Spinal cord (tissue), 10 donors: ENCODE measurements at places on chromosomes 4 and X. TPM values are rescaled to one million over a fixed set of nuclear protein-coding genes. Genes with fewer than 3 reads are reported as not detected.

- H3K36me3 ChIP-seq = peaks cover 2% of the 10 kb centered on the region
- H3K27me3 ChIP-seq = peaks cover 2% of the 10 kb centered on the region
- DNase-seq = no peak
- no peaks in the 10 kb centered on the region for H3K4me1 ChIP-seq
- H3K27ac ChIP-seq = no peak overlapping the region
Observed at GRCh38 chrX:136742721-136743379, 37.9 kb downstream of the ARHGEF6 start.

The USP26 gene
- not detected for polyA plus RNA-seq

- no peaks in the 10 kb centered on the region for H3K27me3 ChIP-seq
- H3K36me3 ChIP-seq = peaks cover 40% of the 10 kb centered on the region
- no peak overlapping the region for H3K27ac ChIP-seq
Observed at GRCh38 chr4:3365326-3365725, 72.5 kb downstream of the RGS12 start.

DNA sequence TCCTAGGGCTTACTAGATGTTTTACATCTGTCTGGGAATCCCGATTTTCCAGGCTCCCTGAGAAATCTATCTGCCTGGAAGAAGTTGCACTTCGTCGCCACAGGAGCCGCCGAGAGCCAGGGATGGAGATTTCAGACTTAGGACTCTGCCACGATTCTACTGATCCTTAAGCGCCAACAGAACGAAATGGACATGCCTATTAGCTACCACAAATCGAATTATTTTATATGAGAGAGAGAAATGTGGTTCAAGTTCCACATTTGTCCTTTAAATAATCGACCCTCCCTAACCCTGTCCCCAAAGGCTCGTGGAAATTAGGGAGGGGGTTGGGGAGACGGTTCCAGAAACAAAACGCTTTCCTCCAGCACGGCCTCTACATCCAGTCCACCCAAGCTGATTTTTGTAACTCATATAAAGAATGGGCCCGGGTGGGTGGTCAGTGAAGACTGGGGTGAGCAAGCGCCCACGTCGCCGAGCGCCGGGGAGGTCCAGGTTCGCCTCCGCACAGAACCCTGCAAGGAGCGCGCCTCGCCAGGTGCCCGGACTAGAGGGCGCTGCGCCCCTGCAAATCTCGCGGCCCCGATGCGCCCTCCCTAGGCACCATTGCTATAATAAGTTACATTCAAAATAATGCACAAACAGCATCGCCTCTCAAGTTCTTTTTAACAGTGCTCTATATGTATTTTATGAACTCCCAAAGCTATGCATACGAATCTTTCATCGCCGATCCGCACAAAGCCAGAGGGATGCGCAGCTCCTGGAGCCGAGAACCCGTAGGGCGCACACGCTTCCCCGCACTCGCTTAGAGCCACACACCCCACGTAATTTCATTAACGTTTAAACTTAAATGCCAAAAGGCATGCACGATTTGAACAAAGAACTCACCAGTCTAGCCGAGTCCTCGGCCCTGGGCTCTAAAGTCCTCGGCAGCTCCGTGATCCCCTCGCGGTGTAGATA is 2.1 kb upstream of the FAT1 start:
- H3K36me3 ChIP-seq = no peaks in the 10 kb centered on the region
- H3K4me1 ChIP-seq = peaks cover 27% of the 10 kb centered on the region
- peak overlapping the region; percentile 86 for H3K4me3 ChIP-seq
- H3K27me3 ChIP-seq = peaks cover 5% of the 10 kb centered on the region

The DRD5 gene
- polyA plus RNA-seq = 2.2 TPM

GRCh38 chr4:7333024-7333780 is 101.5 kb downstream of the PSAPL1 start:
- no peaks in the 10 kb centered on the region for H3K27me3 ChIP-seq
- H3K27ac ChIP-seq = no peak overlapping the region
- no peak overlapping the region for H3K4me3 ChIP-seq
- H3K4me1 ChIP-seq = peaks cover 45% of the 10 kb centered on the region
- DNase-seq = no peak
- H3K36me3 ChIP-seq = peaks cover 7% of the 10 kb centered on the region

GRCh38 chr4:56909086-56909894 is 1.6 kb downstream of the REST start:
- peak overlapping the region; percentile 98 for H3K27ac ChIP-seq
- DNase-seq = peak; percentile 27
- peak overlapping the region; percentile 88 for H3K4me3 ChIP-seq
- H3K27me3 ChIP-seq = no peaks in the 10 kb centered on the region
- peaks cover 3% of the 10 kb centered on the region for H3K36me3 ChIP-seq

DNA sequence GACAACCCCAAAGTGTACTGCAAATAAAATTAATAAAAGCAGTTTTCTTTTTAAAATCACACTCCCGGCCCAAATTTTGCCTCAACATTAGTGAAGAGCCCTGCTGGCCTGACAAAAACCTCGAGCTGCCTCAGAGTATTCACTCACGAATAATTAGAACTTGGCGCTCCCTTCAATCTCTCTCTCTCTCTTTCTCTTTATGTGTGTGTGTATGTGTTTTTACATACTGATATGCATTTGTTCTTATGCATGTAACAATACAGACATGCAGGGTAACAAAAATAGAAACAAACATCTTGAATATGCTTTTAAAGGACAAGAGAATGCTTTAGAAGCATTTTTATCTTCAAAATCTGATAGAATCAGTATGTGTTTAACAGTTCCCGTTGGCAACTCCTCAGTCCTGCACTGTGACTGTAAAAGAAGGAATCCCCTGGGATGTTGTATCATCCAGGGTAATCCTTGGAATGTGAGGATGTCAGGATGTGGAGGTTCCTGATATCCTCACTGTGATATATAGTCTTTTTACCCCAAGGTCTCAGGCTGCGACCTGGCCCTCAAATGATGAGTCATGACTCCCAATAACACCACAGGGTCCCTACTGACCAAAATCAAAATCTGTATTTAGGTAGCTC is 53.0 kb downstream of the PTCHD1 start:
- H3K36me3 ChIP-seq = no peaks in the 10 kb centered on the region
- no peak overlapping the region for H3K27ac ChIP-seq
- no peaks in the 10 kb centered on the region for H3K4me1 ChIP-seq
- H3K4me3 ChIP-seq = no peak overlapping the region
- DNase-seq = no peak

DNA sequence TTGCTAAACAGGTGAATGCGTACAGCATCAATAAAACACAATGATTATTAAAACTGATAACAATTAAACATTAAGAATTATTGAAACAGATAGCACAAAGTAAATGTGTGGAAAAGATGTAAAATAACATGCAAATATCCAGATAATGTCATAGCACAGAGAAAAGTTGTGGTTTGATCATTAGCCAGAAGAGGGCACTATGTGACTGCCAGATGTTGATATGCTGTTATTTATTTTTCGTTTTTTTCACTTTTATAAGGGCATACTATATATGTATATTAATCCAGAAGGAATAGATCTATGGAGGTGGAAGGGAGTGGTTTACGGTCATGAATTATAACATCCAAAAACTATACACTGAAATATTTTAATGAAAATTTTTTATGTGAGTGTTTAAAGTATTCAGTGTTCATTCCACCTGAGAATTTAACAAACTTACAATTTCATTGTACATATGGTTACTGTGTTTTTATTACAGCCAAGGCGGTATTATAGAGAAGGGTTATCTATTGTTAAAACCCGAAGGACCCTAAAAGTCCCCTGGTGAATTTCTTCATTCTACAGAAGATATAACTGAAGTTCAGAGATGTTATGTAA is 211.9 kb upstream of the UGT8 start:
- no peaks in the 10 kb centered on the region for H3K36me3 ChIP-seq
- no peak overlapping the region for H3K4me3 ChIP-seq
- H3K27me3 ChIP-seq = no peaks in the 10 kb centered on the region

- H3K4me1 ChIP-seq = no peaks in the 10 kb centered on the region
- DNase-seq = no peak
- H3K36me3 ChIP-seq = no peaks in the 10 kb centered on the region
- H3K27me3 ChIP-seq = no peaks in the 10 kb centered on the region
- no peak overlapping the region for H3K4me3 ChIP-seq
Observed at GRCh38 chr4:101279377-101279871, 67.9 kb downstream of the PPP3CA start.

DNA sequence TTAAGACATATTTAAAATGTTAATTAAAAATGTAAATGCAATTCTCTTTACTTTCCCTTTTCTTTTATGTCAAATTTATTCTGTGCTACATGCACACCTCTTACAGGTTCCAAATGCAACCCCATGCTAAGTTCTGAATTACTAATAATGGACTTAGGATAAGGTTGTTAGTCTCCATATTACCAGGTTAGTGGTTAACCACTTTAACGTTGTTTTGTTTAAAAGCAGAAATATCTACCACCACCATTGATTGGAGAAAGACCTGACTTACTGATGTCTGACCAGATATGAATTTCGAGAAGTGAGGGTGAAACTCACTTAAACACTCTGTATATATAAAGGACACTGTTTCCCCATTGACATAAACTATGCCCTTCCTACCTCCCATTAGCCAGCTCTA is 6.9 kb upstream of the TRPC3 start:
- H3K4me3 ChIP-seq = no peak overlapping the region

DNA sequence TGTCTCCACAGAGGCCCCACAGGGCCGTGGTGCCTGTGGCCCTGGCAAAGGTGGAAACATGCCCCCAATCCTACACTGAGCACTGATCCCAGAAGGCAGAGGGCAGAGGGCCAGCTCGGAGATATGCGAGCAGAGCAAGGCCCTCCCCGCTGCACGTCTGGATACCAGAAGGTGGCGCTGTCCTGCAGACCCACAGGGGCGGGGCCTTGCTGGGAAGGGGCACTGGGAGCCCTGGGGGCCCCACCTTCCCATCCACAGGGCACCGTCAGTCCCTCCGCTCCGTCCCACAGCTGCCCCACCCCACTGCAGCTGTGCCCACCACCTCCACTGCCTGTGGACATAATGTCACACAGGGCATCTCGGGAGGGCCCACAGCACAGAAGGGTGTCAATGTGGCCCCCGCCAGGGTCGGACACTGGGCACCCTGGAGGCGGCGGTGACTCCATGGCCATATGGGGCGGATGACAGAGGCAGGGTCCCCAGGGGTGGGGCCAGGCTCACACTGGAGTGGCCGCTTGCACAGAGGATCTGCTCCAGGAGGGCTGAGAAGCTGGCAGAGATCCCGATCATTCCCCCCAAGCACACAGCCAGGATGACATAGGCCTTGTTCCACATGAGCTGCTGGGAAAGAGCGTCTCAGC is 4.8 kb downstream of the SLC49A3 start:
- peaks cover 3% of the 10 kb centered on the region for H3K36me3 ChIP-seq
- H3K4me3 ChIP-seq = no peak overlapping the region
- H3K27ac ChIP-seq = no peak overlapping the region

- H3K4me1 ChIP-seq = peaks cover 22% of the 10 kb centered on the region
- peaks cover 2% of the 10 kb centered on the region for H3K36me3 ChIP-seq
- H3K4me3 ChIP-seq = no peak overlapping the region
- H3K27ac ChIP-seq = no peak overlapping the region
Observed at GRCh38 chrX:9535101-9535500, 70.2 kb downstream of the TBL1X start.

- no peak for DNase-seq
- H3K27me3 ChIP-seq = no peaks in the 10 kb centered on the region
- H3K36me3 ChIP-seq = no peaks in the 10 kb centered on the region
- no peak overlapping the region for H3K4me3 ChIP-seq
- no peaks in the 10 kb centered on the region for H3K4me1 ChIP-seq
Observed at GRCh38 chrX:87392369-87392768, 125.2 kb upstream of the KLHL4 start.

- H3K4me1 ChIP-seq = no peaks in the 10 kb centered on the region
- H3K27me3 ChIP-seq = no peaks in the 10 kb centered on the region
- no peak overlapping the region for H3K27ac ChIP-seq
- H3K4me3 ChIP-seq = no peak overlapping the region
Observed at GRCh38 chr4:26150948-26151347, 169.9 kb upstream of the RBPJ start.

DNA sequence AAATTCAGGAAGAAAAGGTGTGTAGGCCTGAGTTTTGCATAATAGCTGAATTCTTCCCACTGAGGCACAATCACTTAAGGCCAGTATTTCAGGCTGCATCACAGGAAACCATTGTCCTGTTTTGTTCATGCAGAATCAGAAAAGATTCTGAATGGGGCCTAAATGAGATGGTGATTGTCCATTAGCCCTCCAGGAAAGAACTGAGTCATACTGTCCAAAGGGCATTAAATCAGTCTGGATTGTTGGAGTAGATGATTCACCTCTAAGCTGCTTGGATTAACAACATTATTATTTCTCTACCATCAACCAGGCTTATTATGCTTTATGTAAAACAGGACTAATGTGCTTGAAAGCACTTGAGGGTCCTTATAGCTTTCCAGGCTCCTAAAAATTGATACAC is 36.2 kb downstream of the CT47B1 start:
- no peak overlapping the region for H3K4me3 ChIP-seq
- H3K27ac ChIP-seq = no peak overlapping the region
- no peak for DNase-seq
- H3K27me3 ChIP-seq = no peaks in the 10 kb centered on the region

DNA sequence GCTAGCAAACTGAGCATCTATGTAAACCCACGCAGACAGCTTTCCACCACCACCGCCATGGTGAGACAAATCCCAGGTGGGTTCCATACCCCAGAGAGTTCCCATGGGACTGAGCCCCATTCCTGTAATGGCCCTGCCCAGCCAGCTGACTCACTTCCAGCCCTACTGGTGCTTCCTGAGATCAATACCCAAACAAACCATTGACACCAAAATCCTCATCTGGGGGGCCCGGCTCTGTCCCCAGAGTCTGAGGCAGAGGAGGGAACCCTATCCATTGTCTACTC is 30.1 kb upstream of the JAKMIP1 start:
- H3K36me3 ChIP-seq = peaks cover 12% of the 10 kb centered on the region
- H3K4me1 ChIP-seq = peaks cover 26% of the 10 kb centered on the region
- no peaks in the 10 kb centered on the region for H3K27me3 ChIP-seq
- no peak overlapping the region for H3K27ac ChIP-seq

The ADH1A gene
- polyA plus RNA-seq = not detected

GRCh38 chr4:21733894-21734630 is 214.5 kb downstream of the KCNIP4 start:
- H3K27me3 ChIP-seq = no peaks in the 10 kb centered on the region
- H3K4me3 ChIP-seq = no peak overlapping the region
- no peak overlapping the region for H3K27ac ChIP-seq
- no peak for DNase-seq
- no peaks in the 10 kb centered on the region for H3K4me1 ChIP-seq

GRCh38 chrX:456551-457291 is 70.0 kb upstream of the PPP2R3B start:
- no peak overlapping the region for H3K4me3 ChIP-seq
- H3K4me1 ChIP-seq = peaks cover 8% of the 10 kb centered on the region
- H3K36me3 ChIP-seq = no peaks in the 10 kb centered on the region
- H3K27ac ChIP-seq = no peak overlapping the region

DNA sequence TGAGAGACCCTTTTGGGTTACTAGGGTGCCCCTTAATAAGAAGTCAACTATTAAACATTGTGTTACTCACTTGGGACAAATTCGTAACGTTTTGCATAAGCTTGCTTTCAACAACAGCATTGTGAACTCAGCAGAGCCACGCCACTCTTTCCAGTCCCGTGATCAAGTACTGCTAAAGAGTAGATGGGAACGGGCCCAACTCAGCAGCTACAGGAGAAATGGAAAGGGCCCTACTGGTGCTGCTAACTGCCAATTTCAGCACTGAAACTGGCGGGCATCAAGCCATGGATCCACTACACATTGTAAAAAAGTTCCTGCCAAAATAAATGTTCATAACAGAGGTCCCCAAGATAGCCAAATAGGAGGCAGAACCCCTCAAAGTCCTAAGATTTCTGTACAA is 19.0 kb upstream of the DHX15 start:
- no peak for DNase-seq
- no peaks in the 10 kb centered on the region for H3K36me3 ChIP-seq
- H3K27ac ChIP-seq = no peak overlapping the region
- H3K4me1 ChIP-seq = no peaks in the 10 kb centered on the region
- no peaks in the 10 kb centered on the region for H3K27me3 ChIP-seq
